ENCODE measurements at places on chromosomes 4 and X.

- DNase-seq = no peak
Observed at GRCh38 chrX:16628946-16629595, 20.9 kb upstream of the S100G start.

DNA sequence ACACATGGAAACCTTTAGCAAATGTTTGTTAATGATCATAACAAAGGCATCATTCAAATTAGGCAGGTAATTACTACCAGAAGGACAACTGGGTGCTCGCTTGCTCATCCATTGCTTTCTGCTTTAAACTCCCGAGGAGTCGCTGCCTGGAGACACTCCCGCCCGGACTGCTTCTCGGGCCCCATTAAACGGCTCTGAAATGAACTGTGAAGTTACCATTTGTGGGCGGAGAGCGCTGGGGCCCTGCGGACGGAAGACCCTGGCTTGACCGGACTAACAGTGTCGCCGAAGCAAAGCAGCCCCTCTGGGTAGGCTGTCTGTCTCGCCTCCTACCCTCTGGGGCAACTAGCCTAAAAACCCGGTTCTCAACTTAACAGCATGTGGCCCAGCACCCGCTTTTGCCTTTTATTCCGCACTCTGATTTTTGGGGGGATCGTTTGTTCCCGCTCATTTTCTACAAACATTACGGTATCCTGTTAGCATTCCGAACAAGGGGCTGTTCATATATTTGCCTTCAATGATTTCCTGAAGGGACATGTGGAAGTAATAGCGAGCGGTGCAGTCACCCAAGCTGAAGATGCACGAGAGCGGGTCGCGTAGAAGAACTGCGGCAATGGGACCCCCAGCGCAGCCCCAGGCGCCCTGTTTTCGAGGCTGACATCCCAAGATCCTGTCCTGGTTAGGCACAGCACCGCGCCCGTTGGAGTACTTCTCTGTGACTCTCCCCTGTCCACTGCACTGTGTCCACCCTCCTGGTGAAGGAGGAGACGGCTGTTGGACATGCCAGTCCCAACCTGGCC lies 1.6 kb upstream of the PDGFRA start:
- no peak for DNase-seq

DNA sequence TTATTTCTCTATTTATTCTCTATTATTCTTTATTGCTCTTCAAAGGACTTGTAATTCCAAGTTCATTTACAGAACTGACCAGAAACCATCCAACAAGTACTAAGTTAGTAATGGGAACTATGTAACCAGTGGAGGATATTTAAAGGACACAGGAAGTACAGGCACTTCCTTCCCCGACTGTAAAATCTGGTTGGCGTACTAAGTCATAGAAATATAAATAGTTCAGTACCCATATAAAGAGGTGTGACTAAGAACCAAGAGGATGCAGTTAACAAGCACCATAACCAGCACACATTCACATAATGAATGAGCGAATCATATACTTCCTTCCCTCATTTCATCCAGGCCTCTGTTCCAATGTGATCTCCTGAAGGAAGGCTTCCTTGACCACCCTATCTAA lies 3.6 kb upstream of the EIF4E start:
- no peak for DNase-seq

DNA sequence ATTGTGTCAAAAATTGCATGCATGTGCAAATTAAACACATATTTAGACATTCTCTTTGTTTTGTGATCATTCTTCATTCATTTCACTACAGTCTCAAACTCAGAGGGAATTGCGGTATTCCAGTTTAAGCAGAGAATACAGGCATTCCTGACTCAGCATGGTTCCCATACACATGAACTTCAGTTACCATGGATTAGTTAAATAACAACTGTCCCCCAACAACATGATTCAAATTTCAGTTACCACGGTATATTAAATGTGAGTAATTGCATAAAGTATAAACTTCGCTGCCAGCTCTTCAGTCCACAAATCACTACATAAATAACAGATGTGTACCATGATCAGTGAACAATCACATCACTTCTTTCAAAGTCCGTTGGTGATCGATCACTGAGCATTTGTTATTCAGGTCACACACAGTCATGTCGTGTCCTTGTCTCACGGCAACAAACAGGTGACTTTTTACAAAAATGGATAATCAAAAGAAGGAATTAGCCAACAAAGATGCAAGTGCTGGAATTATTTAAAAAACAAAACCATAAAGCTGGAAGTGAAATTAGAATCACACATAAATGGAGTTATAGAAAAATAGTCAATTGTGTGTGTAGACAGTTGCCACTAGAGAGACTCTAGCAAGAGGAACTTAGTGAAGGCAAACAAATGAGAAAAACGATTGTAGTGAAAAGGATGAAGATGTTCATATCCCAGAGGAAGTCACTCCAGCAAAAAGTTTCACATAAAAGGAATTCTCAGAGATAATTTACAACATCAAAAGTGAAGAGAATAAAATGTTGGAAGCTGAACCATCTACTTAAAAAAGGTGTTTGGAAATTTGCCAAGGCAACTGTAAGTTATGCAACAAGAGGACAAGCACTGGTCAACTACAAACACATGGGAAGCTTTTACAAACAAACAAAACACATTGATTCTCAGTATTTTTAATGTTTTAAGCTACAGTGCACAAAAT lies 138.6 kb upstream of the SMARCAD1 start:
- DNase-seq = no peak

DNA sequence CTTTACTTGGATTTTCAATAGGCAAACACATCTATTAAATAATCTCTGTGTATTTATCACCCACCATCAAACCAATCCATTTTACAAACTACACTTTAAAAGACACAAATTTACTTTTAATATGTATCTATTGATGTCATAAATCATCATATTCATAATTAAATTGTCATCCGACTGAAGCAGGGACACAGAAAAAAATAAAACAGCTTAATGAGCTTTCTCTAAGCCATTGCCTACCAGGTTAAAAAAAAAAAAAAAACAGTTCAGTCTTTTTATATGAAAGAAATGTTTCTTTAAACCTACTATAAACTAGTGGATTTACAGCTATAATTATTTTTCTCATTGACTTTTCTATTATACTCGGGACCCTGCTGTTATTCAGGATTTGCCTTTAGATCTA lies 57.3 kb downstream of the PABPC4L start:
- DNase-seq = no peak

Measured in CD8-positive, alpha-beta memory T cell (primary cell).